ENCODE measurements at places on chromosomes 13 and 19.

DNA sequence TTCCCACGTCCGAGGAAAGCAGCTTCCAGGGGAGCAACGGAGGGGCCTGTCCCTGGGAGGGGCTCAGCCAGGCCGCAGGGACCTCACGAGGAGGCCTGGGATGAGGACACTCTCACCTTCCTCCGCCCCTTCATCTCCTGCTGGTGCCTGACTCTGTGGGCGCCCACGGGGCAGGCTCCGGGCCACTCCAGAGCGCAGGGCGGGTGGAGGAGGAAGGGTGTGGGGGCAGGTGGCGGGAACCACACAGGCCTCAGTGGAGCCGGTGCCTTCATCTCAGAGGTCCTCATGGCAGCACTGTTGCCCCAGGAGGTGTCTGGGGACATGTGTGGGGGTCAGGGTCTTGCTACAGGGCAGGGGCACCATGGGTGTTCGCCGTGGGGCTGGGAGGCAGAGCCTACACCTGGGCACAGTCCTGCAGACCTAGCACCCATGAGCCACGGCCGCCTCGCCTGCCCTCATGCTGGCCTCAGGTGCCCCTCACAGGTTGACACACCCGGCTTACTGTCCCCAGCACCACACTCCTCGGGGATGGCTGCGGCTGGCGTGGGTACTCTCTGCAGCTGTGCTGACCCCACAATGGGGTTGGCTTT is 10.1 kb upstream of the TMEM255B start:
- no peak for DNase-seq

- no peak for DNase-seq
Observed at GRCh38 chr13:35603593-35604285, 127.2 kb upstream of the MAB21L1 start.

DNA sequence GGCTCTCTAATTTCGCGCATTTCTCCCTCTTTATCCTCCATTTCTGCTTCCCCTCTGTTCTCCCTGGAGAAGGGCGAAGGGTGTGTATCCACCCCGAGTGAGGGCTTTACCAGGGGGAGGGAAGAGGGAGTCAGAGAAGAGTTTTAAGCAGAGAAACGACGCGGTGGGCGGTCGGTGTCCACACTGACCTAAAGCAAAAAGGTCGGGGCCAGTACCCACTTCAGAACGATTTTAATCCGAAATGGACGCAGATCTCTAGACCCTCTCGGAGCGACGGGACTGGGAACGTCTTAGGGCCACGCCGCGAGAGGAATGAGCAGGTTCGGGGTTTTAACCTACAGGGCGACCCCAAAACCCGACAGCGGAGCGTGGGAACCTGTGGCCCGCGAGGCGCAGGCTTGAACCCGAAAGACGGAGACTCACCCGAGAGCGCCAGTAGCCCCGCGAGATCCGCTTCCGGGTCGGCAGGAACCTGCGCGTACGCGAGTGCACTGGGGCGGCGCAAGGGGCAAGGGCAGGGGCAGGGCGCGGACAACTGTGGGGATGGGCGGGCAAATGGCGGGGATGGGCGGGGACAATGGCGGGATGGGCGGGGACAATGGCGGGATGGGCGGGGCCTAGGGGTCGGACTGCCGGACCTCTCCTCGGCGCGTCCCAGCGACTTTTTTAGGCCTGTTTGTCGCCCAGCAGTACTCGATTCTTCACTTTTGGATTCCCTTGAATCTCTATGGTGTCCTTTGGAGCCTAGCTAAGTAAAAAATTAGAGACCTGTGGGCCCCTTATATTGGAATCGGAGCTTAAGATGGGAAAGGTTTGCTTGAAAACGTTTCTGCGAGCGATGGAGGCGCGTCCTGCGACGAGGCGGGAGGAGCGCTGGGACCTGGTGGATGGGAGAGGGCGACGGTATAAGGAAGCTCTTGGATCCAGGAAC is at the start of gene ZNF677:
ZNF677 (minus strand) TSS at position 463 of the 931 bp plus-strand sequence. CDS start 3,323 bp downstream, outside the sequence.
- no peak for DNase-seq

DNA sequence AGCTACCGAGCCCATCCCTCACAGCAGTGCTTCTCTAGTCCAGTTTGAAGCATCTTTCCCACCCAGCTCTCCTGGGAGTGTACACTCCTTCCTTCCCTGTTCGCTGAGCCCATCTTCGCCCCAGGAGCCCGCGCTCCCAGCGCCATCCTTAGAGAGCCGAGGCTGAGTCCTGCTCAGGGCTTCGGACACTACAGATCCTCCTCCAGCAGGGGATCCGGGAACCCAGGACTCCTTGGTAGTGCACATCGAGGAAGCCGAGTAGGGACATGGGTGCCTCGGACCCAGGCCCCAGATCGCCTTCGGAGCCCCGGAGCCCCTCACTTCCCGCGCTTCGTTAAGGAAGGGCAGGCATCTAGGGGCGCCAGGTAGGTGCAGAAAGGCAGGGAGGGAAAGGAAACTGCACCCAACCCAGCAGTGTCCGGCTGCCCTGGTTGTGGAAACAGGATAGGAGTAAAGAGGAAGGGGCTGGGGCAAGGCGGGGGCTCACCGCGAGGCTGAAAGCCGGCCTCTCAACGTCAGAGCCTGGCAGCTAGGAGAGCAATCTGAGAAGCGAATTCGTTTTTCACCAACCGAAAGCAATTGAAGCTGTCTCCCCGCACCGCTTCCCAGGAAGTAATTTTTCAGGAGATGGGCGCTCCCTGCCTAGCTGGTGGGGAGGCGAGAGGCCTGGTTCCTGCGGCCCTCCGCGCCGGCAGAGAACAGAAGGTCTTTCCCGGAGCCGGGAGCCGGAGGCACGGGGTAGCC is 1.0 kb downstream of the PDX1 start:
- DNase-seq, result no peak

DNA sequence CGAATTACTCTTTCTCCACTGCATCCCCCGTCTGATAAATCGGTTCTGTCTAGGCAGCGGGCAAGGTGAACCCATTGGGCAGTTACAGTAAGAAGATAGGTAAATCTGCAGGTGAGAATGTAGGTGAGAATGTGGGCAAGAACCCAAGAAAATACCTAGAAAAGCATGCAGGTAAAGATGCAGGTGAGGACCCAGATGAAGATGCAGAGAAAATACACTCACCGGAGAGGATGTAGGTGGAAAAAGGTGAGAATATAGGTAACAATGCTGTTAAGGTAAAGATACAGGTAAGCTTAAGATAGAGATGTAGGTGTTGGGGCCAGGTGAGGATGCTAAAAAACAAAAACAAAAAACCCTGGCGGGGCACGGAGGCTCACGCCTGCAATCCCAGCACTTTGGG is 6.3 kb upstream of the TNFSF14 start:
- DNase-seq, result no peak

- no peak for DNase-seq
Observed at GRCh38 chr13:111156421-111156820, 41.3 kb downstream of the ARHGEF7 start.

DNA sequence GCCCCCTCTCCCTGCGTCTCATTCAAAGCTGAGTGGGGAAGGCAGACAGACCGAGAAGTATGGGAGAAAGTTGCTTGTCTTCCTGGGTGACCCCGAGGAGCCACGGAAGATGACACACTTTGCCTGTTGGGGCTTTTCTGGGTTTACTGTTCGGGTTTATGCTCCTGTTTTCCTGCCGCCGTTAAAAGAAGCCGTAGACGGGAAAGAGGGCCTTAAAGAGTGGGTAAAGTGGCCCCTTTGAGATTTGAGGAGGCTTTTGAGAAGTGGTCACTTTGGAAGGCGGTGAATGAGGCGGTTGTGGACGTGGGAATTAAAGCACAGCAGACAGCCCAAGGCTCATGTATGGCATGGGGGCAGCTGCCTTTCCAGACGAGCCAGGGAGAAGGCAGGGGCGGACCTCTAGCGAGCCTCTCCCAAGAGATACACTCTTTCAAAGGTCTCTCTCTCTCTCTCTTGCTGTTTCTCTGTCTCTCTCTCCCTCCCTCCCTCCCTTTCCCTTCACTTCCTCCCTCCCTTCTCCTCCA is 493 bp upstream of the LHFPL6 start:
- no peak for DNase-seq

- no peak for DNase-seq
Observed at GRCh38 chr13:35886332-35887114, 244.7 kb downstream of the DCLK1 start.

GRCh38 chr13:38693641-38694040 is 6.8 kb downstream of the FREM2 start:
- DNase-seq, result no peak

- DNase-seq, result no peak
Observed at GRCh38 chr13:109152311-109152820, 523.0 kb downstream of the MYO16 start.

- DNase-seq, result no peak
Observed at GRCh38 chr13:27309967-27310598, 39.5 kb downstream of the RASL11A start.

DNA sequence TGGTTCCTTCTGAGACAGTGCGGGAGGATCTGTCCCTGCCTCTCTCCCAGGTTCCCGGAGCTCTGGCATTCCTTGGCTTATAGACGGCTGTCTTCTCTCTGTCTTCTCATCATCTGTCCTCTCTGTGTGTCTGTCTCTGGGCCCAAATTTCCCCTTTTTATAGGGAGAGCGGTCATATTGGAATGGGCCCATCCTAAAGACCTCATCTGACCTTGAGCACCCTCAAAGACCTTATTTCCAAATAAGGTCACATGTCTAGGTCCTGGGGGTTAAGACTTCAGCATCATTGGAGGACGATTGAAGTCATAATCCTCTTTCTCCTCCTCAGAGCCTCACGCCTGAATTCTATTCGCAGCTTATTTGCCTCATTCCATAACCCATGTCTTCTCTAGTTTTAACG is 98.4 kb downstream of the RAB20 start:
- DNase-seq, result no peak

- no peak for DNase-seq
Observed at GRCh38 chr13:21347753-21348318, 111.3 kb downstream of the ZDHHC20 start.

DNA sequence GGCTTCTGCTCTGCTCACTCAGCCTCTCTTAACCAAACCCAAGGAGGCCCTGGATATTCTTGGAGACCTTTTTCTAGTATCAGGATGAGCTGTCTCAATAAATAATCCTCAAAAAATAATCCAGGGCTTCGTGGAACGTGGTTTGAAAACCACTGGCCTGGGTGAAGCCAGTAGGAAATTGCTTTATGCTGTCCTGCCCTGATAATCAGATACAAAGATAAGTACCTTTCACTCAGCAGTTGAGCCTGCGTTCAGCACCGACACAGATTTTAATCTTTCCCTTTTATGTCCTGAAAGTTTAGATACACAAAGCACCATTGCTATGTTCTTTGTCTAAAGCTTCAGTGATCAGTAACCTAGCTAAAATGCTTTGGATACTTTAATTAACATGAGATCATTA is 460.0 kb downstream of the RFC3 start:
- DNase-seq, result no peak

GRCh38 chr19:28703400-28703956 is 509.5 kb downstream of the UQCRFS1 start:
- no peak for DNase-seq
